ENCODE measurements at places on chromosomes 3 and 15.

DNA sequence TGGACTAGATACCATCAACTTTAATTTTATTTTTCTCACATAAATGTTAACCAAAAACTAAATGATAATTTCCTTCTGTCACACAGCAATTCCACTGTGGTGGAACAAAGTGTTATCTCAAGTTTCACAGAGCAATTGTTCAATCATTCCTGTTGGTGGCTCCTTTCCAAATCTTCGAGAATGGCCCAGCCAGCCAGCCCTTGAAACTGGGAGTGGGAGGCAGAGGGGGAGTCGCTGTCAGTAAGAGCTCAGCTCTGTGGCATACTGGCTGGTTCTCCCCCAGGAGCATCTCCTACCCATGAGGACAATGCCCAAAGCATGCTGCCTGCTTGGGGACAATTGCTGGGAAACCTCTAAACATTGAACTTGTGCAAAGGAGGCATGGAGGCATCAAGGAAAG, 47.7 kb downstream of the MECOM start:
- no peak for DNase-seq

- DNase-seq: no peak
These were observed 105.0 kb downstream of the EDEM1 start for GRCh38 chr3:5292512-5292911.

- no peak for DNase-seq
These were observed 369 bp upstream of the U2SURP start for GRCh38 chr3:143001034-143001368.

DNA sequence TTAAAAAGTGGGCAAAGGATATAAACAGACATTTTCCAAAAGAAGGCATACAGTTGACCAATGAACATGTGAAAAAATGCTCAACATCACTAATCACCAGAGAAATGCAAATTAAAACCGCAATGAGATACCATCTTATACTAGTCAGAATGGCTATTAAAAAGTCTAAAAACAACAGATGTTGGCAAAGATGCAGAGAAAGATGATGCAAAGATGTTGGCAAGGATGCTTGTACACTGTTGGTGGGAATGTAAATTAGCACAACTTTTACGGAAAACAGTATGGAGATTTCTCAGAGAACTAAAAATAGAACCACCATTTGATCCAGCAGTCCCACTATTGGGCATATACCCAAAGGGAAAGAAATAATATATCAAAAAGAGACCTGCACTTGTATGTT, 53.5 kb downstream of the TLNRD1 start:
- DNase-seq: no peak

- no peak for DNase-seq
These were observed 12.5 kb downstream of the MBNL1 start for GRCh38 chr3:152281133-152281713.

All from activated CD8-positive, alpha-beta memory T cell treated with anti-CD3 and anti-CD28 coated beads for 4 hours (primary cell).